ENCODE measurements at places on chromosomes 12 and 14.
A peak's percentile ranks its signal among the peaks of the same experiment; 100 is the strongest.

DNA sequence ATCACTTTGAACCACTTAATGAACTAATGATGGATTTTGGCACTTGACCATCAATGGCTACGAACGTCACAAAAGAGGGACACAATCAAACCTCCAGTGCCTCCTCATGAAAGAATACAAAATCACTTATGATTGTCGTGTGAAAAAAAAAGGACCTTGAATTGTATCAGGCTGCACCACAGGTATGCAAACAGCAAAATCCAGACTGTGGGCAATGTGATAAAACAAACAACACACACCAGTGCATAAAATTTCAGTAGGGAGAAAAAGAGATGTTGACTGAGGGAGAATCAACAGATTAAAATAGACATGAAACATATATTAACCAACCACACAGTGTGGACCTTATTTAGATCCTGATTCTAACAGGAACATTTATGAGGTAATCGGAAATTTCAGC is 2.6 kb downstream of the TSPAN8 start:
- no peak for DNase-seq

- no peak for DNase-seq
Observed at GRCh38 chr12:9851927-9852326, 17.2 kb downstream of the CLEC2B start.

DNA sequence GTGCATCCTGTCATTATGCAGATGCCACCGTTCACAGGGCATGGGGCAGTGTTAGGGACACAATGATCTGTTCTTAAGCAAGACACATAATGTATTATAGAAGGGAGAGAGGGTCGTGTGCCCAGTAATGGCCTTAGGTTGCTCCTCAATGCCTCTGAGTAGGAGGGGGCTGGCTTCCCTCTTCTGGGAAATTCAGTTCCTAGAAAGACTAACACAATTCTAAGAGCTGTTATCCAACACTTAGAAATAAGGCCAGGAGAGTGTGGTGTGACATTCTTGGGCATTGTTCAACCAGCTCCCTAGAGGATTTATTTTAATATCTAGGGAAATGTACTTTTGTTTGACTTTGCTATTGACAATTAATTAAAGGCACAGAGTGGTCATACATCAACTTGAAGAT is 118.5 kb downstream of the ADCK1 start:
- no peak for DNase-seq

- no peak for DNase-seq
Observed at GRCh38 chr12:131128556-131128955, 174.8 kb downstream of the ADGRD1 start.

GRCh38 chr14:73943083-73943482 is 6.8 kb downstream of the FAM161B start:
- no peak for DNase-seq

DNA sequence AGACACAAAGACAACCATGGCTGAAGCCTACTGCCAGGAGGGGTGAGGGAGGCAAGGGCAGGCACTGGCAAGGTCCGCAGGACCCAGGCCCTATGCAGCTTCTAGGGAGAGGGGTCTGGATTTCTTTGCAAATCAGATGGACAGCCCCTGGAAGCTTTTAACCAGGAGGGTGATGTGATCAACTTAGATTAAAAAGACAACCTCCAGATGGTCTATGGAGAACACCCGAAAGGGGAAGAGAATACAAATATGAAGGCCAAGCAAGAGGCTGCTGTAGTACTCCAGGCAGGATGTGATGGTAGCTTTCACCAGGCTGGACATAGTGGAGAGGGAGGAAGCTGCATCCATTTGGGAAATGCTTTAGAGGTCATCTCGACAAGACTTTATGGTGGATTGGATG is 83.3 kb upstream of the TSPAN11 start:
- DNase-seq = peak; percentile 82

- no peak for DNase-seq
Observed at GRCh38 chr14:99853206-99853605, 60.0 kb downstream of the EML1 start.

GRCh38 chr12:55470088-55470829 is at the start of gene OR6C70:
Gene OR6C70 (minus strand): TSS chr12:55470138. CDS start chr12:55470138, 0 bp downstream.
- no peak for DNase-seq

DNA sequence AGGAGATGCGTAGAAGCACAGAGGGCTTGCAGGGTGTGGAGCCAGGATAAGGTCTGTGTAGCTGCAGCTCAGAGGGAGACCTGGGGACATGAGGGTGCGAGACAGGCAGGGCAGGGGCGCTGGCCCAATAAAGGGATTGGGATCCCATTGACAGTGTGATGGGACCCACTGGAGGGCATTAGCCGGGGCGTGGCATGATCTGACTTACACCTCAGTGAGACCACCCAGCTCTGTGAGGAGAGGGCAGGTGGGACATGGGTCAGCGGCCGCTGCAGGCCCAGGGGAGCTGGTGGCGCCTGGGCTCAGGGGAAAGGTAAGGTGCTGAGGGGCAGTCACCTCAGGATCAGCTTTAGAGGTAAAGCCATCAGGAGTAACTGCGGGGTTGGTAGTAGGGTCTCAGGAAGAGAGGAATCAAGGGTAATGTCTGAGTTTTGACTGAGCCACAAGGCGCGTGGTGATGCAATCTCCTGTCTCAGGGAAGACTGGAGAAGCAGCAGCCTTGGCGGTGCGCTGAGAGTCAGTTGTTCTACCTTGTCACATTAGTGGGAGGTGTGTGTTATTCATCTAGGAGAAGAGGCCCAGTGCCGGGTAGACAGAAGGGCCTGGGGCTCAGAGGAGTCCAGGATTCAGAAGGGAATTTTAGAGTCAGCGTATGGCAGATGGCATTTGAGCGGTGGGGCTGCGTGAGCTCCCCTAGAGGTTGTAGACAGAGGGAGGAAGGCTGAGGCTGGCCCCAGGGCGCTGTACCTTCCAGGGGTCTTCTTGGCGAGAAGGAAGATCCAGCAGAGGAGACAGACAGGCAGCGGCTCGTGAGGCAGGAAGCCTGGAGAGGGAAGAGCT is 30.8 kb upstream of the BDKRB2 start:
- no peak for DNase-seq

DNA sequence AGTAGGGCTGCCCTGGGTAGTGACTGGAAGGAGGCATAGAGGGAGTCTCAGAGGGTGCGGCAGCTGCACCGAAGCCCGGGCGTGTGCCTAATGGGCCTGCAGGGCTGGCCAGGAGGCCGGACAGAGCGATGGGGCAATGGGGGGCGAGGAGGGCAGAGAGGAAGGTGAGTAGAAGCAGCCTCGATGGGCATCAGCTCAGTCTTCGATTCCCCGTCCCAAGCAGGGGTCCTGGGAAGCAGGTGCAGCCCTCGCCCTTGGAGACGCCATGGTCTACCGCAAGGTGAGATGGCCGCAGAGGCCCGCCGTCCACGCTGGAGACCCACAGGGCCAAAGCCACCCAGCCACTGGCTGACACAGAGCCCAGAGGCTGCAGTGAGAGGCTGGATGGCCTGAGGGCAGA is 70.8 kb downstream of the GALNT9 start:
- no peak for DNase-seq

DNA sequence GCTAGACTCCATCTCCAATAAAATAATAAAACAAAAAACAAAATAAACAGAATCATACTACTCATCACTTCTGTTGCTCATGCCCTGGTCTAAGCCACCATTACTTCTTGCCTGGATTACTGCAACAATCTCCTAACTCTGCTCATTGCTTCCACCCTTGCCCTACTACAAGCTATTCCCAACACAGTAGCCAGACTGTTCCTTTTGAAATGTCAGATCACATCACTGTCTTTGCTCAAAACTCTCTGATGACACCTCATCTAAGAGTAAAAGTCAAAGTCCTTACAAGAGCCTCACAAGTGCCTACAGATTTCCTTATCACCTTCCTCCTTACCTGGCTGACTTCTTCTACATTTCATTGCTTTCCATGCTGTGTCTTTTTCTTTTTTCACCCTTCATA is 10.0 kb downstream of the FBXO33 start:
- DNase-seq = no peak

- DNase-seq = no peak
Observed at GRCh38 chr14:104135904-104136471, 2.4 kb upstream of the KIF26A start.

DNA sequence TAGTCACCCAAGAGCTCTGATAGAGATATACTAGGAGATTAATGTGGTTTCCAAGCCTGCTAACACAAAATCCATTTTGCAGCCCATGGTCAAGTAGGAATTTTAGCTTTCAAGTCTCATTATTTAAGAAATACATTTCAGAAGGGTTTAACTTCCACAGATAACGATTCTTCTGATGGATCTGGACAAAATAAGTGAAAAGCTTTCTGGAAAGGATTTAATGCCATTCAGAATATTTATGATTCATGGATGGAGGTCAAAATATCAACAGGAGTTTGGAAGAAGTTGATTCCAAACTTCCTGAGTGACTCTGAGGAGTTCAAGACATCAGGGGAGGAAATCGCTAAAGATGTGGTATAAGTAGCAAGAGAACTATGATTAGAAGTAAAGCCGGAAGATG is 214.6 kb downstream of the ATXN7L3B start:
- no peak for DNase-seq

DNA sequence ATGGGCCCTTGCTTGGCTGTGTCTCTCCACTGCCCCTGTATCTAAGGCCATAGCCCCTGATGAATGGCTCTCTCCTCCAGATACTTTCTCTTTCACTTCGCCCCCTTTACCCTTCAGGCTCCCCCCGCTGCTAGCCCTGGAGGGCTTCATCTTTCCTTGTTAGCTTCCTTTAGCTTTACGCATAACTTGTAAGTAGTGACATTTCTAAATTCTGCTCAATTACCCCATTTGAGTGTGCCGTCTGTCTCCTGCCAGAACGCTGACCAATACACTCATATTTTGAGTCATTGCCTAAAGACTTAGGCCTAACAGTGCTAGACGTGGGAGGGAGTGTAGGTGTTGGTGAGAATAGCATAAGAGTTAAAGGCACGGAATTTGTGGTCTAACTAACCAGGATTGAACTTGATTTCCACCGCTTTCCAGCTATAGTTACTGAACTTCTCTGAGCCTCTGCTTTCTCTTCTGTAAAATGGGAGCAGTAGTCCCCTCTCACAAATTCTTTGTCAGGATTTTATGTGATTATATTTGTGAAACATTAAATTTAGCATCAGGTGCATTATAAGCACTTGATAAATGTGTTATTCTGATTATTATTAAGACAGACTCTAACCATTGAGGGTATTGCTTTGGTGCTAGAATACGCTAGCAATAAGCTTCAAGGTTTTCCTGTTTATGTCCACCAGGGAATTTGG is 129.3 kb downstream of the ZFP36L1 start:
- DNase-seq = no peak

DNA sequence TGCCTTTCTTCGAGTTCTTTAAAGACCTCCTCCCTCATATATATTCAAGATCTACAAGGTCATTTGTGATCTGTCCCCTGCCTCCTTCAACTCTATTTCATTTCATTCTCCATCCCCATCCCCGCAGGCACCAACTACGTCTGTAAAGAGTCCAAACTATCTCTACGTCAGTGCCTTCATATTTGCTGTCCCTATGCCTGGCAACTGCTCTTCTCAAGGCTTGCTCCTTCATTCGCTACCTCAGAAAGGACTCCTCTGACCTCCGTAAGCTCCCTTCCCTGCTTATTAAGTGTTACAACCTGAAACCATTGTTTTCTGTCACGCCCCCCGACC is 650 bp downstream of the LLPH start:
- DNase-seq = no peak

DNA sequence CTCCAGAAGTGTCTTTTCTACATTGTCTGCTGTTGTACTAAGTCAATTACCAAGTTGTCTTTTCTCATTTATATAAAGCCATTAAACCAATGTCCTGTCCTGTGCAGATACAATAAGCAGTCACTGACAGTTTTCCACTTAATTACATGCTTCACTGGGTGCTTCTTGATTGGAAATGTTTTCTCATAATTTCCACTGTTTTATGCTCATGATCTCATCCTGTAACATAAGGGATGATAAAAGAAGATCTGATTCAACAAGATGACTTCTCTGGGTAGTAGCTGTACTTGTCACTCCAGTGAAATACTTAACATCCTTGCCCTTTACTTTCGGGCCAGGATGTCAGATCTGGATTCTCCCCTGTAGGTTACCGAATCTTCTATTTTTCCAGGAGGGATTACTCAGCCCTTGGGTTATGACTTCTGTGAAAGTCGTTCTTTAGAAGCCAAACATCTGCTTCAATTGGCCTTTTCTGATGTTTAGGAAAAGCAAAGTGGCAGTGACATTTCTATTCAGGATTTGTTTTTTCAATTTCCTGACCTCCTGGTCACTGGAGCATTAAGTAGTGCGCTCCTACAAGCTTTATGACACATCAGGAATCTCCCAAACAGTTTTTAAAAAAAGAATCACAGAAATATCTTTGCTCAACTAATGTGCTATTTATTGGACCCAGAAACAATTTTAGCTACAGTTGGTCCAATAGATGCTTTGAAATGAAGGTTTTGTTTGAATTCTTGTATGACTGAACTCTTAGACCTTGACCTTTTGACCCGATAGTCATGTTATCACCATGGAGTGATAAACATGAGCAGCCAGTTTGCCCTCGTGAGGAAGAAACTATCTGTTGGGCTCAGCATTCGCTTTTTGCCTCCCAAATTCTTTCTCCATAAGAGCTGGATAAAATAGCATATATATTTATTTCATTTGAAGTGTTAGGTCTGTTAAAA is 234.5 kb upstream of the SSTR1 start:
- no peak for DNase-seq

DNA sequence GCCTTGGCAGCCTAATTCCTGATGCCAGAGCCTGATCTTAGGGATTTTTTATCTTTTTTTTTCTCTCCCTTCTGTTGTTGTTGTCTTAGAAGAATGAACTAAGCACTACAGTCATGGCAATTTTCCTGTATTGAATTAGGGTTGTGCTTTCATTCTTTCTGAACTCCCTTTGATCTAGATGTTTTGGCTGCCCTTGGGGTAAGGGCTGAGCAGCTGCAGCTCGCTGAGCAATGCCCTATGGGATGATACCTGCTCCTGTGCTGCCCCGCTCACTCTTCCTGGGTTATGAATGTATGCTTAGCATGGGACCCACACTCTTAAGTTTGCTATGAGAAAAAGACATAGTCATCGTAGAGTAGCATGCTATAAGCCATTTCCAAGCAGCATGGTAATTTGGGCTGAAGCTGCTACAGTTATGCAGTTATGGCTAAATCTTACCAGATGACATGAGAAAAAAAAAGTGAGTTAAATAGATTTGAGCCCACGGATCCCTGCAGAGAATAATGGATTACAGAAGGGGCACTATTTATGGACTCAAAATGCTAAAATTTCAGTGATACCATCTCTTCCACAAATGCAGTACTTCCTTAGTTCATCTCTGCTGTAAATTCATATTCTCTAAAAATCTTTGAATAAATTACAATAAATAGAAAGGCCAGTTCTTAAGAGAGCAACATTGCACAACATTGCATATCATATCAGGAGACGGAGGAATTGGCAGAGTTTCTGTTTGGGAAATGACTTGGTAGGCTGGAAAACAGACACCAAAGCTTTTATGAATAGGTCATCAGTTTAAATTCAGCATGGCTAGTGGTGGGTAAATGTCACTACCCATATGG is 79.2 kb upstream of the PTHLH start:
- DNase-seq = no peak

DNA sequence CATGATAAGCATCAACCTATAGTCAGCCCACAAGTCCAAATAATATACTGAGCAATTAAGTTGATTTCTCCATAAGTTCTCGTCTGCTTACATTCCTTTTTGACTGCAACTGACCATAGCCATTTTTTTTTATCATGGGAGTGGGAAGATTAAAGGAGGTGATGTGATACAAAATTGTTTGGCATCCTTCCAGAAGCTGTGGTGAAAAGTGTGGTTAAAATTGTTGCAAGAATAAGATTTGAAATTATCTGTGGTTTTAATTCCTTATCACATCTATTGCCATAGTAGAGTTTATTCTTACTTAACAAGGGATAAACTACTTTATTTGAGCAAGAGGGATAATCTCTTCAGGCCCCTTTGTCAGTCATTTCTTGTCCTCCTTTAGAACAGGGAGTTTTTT is 50.7 kb downstream of the LIN52 start:
- DNase-seq = no peak

GRCh38 chr14:22506778-22507351 is 82.2 kb downstream of the DAD1 start:
- no peak for DNase-seq

All from SK-N-DZ (cell line).